ENCODE measurements at places on chromosomes 2 and 18. TPM values are rescaled to one million over a fixed set of nuclear protein-coding genes. Genes with fewer than 3 reads are reported as not detected.

ICOS gene
- 0.23 TPM for total RNA-seq

GALNT14 gene
- 31.4 TPM for total RNA-seq

UCN gene
- total RNA-seq: 2.5 TPM

NETO1 gene
- total RNA-seq: 0.29 TPM

CYP26B1 gene
- 48.2 TPM for total RNA-seq

CHPF gene
- 90.4 TPM for total RNA-seq

STPG4 gene
- total RNA-seq: not detected

SATB2 gene
- 9.1 TPM for total RNA-seq

MPP4 gene
- total RNA-seq: 0.23 TPM

ACTG2 gene
- 2.6 TPM for total RNA-seq

TGOLN2 gene
- total RNA-seq: 96.7 TPM

ACADL gene
- 16.1 TPM for total RNA-seq

IFIH1 gene
- 7.6 TPM for total RNA-seq

RGPD4 gene
- not detected for total RNA-seq

ELOA2 gene
- not detected for total RNA-seq

CABYR gene
- total RNA-seq: 5.1 TPM

C2orf15 gene
- 8.7 TPM for total RNA-seq

SLC19A3 gene
- total RNA-seq: 15.9 TPM

NUP35 gene
- total RNA-seq: 34.6 TPM

FSIP2 gene
- 2.6 TPM for total RNA-seq

PNO1 gene
- 11.7 TPM for total RNA-seq

DCDC2C gene
- 0.93 TPM for total RNA-seq

ID2 gene
- 607 TPM for total RNA-seq

C2orf66 gene
- not detected for total RNA-seq

VIT gene
- 0.88 TPM for total RNA-seq

Data from metanephros (tissue), 2 donors.